ENCODE measurements at places on chromosomes 1 and 21.

- DNase-seq, result no peak
Measured at GRCh38 chr1:6953907-6954364, 168.7 kb downstream of the CAMTA1 start.

GRCh38 chr1:205629751-205630150, 2.1 kb downstream of the ELK4 start:
- no peak for DNase-seq

- no peak for DNase-seq
Measured at GRCh38 chr21:42660118-42660470, 6.7 kb downstream of the PDE9A start.

GRCh38 chr21:33022828-33023573, 2.7 kb upstream of the OLIG2 start:
- DNase-seq, result no peak

DNA sequence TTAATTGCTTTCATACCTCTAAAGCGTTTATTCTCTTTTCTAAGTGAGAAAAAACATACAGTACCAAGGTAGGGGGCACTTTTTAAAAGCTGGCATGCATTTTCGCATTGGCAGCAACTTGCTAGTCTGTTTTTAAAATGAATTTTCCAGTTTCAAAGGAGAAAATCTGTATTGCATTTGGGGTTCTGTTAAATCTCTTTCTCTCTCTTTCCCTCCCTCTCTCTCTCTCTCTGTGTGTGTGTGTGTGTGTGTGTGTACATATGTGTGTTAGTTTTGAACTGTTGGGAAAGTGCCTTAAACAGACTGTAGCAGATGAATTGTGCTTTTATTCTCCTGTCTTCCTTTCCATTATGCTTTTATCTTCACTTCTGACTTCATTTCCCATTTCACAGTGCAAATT, 7.3 kb downstream of the NIBAN1 start:
- DNase-seq, result no peak

- no peak for DNase-seq
Measured at GRCh38 chr1:60584371-60584770, 498.0 kb upstream of the NFIA start.

DNA sequence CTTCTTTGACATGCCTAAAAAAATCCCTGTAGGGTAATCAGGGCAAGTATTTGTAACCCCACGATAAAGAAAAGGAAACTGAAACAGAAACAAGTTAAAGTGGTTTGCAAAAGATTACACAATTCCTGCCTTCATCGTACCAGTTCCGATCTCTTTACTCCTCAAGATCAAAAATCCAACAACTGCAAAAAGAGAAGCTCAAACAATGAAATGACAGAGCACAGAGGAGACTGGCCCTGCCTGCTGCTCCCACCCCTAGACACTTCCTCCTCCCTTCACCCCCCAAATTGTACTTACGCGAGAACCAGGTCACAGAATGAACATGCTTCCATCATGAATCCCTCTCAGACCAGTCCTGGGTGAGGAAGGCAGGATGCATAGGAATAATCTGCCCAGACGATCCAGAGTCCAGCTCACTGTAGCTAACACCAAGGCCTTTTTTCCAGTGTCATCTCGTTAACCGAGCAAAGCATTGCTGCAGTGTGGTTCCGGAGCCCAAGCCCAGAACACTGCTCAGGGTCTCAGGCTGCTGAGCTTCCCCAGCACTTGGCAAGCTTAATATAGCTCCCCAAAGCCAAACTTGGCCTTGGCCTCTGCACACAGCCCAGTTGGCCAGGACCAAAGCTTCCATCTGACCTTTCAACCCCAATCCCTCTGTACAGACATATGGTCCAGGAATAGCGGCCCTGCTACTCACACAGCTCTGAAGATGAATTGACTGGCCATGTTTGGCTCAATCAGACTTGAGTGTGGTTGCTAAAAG, 20.3 kb downstream of the RXRG start:
- no peak for DNase-seq

DNA sequence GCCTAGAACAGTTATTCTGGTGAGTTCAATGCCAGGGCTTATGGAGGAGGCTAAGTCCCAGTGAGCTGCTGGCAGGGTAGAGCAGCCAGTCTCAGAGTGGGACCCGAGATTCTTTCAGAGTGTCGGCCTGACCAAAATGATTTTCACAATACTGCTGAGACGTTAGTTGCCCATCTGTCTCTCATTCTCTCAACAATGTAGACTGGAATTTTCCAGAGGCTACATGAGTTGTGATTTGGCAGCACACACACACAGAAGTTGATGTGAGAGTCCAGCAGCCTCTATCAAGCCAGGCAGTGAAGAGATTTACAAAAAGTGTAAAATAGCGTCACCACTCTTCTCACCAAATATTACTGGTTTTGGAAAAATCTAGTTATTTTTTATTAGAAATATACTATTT, 21.7 kb downstream of the CACNA1S start:
- DNase-seq, result no peak

DNA sequence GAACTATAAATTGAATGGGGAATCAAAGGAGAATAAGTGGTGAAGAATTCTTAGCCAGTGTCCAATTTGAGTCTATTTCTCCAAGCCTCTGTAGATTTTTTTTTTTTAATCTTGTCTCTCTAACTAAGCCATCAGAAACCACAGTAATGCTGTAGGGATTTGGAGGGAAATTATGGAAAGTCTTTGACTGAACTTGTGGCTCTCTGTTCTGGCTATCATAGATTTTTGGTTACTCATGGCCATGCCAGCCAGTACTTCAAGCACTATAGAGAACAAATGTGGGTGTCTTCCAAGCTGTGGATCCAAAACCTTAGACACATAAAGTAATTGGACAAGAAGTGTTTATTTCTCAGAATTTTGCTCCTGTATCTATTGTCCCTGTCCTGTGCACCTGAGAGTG, 147.9 kb downstream of the LRRC40 start:
- no peak for DNase-seq

DNA sequence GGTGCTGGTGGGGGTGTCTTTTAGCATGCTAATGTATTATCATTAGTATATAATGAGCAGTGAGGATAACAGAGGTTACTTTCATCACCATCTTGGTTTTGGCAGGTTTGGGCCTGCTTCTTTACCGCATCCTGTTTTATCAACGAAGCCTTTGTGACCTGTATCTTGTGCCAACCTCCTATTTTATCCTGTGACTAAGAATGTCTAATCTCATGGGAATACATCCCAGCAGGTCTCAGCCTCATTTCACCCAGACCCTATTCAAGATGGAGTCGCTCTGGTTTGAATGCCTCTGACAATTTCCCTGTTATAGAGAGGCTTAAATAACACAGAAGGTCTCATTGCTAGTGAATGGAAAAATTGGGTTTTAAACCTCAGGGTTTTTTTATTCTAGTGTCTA, 300.8 kb upstream of the PROX1 start:
- DNase-seq, result no peak

- DNase-seq, result peak; percentile 10
Measured at GRCh38 chr21:33642896-33643657, 776 bp downstream of the ITSN1 start.

DNA sequence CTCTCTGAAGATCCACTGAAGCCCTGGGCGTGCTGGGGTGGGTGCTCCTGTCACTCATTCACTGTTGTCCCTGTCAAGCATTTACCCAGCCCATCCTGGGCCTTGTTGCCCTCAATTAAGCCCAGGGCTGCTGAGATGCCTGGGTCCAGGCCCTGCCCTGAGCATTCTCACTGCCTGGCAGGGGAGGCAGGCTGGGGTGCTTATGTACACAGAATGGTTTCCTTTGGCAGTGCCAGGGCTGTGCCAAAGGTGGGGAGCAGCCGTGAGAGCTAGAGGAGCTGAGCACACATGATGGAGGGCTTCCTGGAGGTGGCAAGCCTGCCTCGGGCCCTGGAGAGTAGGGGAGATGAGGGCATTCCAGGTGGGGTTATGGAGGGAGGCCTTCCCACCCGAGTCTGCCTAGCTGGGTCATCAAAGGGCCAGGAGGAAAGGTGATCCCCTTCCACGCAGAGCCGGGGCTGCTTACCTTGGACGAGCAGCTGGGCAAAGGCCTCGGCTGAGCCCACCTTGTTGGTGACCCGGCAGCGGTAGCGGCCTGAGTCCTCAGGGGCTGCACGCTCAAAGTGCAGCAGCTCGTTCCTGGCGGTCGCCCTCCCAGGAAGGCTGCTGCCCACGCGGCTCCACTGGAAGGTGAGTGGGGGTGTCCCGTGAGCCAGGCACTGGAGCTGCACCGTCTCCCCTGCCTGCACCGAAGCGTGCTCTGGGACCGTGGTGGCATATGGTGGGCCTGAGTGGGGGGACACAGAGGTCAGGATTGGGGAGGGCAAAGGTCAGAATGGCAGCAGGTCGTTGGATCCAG, 26.5 kb downstream of the LDLRAD2 start:
- DNase-seq, result no peak

GRCh38 chr1:162168261-162168660, 98.8 kb downstream of the NOS1AP start:
- DNase-seq, result no peak

- DNase-seq, result no peak
Measured at GRCh38 chr21:42262831-42263231, 43.9 kb downstream of the ABCG1 start.

- no peak for DNase-seq
Measured at GRCh38 chr1:200211157-200211556, 183.6 kb downstream of the NR5A2 start.

DNA sequence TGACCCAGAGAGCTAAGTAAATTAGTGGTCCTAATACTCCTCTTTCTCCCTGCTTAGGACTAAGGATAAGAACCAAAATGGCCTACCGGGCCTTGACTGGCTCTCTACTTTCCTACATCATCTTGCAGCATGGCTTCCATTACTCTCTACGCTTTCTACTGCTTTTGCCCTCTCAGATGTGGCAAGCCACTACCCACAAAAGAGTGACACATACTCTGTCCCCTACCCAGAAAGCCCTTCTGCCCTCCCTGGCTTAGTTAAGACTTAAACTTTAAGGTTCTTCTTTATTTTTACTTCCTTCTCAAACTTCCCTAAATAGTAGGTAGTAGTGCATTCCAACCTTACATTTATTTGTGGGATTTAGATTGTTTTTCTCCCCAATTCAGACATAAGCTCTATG, 228.1 kb downstream of the TPR start:
- no peak for DNase-seq

DNA sequence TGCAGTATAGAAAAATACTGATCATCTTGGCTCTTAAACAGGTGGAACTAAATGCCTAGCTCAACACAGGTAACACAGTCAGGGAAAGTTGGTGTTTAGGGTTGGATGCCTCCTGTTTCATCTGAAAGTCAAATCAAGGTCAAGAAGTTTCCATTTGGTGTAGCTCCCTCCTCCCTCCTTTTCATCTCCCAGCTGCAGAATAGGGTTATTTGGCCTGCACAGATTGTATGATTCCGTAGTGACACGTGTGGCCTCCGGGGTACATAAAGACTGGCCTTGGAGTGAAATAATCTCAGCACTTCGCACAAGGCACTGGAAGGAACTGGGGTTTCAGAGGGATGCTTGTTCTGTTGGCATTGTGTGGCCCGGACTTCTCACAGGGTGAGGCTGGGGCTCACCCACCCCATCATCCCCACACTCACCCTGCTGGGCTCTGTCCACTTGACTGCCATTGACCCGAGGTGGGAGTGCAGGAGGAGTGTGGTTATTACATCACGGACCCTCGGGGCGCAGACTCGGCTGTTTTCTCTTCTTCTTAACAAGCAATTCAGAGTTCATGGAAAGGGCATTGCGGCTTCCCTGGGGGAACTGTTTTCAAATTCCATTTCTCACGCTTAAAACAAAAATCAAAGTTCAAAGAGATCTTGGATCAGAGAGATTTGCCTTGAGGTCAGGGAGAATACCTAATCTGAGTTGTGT, 18.4 kb downstream of the IGSF5 start:
- no peak for DNase-seq

- no peak for DNase-seq
Measured at GRCh38 chr1:31004231-31004621, 61.3 kb downstream of the PUM1 start.

GRCh38 chr1:239803781-239804180, 287.9 kb upstream of the FMN2 start:
- no peak for DNase-seq

DNA sequence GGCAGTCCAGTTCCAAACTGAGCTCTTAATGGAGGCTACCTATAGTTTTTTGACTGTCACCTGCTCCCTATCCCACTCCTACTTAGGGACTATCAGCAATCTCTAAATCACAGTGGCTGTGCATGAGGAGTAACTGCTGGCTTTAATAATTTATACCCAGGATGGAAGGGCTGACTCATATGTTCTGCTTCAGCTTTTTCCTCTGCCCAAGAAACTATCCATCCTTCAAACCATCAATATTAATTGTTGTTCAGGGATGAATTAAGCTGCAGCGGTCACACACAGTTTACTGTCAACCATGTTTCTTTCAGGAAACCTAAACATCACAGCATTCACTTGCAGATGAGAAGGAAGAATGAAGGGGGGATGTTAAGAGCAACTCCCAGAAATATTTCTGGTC, 9.0 kb upstream of the PGBD5 start:
- no peak for DNase-seq

DNA sequence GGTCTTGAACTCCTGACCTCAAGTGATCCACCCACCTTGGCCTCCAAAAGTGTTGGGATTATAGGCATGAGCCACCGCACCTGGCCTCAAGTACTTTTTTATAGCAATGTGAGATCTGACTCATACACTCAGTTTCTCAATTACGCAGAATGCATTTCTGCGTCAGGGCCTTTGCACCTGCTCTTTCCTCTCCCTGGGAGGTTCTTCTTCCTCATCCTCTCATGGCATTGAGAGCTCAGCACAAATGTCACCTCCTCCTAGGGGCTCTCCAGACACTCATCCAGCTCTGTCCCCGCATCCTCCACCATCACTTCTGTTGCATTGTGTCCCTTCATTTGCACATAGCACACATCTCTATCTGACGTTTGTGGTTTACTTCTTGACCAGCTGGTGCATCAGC, 418.8 kb downstream of the PTPRU start:
- DNase-seq, result no peak

DNA sequence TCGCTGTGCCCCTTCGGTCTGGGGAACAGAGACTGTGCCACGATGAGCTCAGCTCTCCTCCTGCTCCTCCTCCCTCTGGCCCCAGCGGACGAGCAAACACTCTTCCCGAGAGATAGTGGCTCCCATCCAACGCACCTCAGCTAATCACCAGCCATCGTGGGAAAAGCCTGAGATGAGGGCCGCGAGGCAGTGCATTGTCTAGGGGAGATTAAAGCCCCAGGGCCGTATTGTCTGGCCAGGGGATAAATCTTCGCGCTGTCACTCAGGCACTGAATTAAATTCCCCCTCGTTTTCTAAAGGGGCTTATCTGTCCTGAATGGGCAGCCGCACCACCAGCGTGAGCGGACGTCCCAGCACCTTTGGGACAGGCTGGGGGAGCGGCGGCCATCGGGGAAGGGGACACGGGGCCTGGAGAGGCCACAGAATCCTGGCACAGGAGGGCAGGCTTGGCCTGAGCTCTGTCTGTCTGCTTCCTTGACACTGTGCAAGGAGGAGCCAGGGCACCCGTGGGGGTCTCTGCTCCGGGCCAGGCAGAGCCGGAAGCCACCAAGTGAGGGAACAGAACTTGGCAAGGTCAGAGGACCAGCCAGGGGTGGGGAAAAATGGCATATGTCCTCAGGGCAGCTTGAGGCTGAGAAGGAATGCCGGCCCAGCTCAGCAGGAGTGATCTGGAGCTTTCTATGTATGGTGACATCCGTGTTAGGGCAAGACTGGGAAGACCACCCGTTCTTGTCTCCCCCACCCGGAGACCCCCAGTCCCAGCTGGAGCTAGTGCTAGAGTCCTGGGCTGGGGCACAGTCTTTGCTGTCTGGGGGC, 32.3 kb downstream of the PRDM16 start:
- no peak for DNase-seq

Data from T-helper 17 cell (primary cell).